NCI-H187 treated with DMSO at 0.1 percent for 48 hours (cell line): ENCODE measurements at places on chromosomes 1 and 21.

DNA sequence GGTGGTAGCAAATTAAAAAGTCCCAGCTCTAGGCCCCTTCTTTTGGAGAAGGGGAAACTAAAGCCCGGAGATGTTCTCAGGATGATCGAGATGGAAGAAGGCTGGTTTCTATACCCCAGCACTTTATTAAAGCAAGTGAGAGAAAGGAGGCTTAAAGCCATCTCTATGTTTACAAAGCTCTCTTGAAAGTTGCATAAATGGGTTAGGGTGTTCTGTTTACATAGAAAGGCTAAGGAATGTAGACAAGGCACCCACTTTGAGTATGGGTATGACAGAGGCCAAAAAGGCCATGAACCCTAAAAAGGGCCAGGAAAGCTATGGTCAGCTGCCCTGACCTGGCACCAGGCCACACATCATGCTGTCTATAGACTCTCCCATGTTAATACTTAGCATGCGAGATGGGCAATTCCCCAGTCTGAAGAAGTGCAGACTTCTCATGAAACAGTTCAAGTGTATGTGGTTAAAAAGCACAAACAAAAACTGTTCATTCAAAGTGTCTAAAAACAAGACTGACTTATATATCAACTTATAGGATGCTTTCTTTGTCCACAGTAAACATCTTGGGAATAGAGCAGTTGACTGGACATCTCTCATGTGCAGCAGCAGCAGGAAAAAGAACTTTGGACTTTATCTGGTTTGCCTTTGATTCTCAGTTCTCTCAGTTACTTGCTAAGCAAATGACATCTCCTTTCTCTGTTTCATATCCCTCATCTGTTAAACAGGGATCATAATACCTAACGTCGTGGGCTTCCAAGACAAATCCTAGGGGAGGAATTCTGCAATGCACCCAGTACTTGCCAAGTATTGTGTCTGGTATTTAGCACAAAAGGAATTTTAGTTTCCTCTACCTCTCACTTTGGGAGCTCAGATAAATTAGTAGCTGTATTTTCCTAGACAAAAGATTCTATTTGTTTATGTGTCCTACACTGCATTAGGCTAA, 521.6 kb downstream of the PLPP3 start:
- no peak for DNase-seq

- DNase-seq, result no peak
Measured at GRCh38 chr1:93907718-93908117, 1.5 kb downstream of the GCLM start.

- no peak for DNase-seq
Measured at GRCh38 chr1:190029441-190029840, 448.2 kb downstream of the BRINP3 start.

DNA sequence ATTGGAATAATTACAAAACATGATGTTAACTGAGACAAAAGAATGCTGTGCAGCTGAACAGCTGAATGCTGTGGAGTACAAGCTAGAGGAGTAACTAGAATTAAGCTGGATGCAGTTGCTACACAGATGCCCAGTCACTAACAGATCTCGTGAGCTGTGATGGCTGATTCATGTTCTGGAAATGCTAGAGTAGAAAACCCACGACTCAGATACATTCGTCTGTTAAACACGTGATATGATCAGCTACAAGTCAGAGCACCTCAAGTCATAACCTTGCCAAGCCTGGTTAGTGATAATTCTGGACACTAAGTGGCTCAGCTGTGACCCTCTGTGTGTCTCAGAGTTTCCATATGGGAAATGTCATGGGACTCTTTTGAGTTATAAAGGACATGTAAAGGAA, 89.7 kb upstream of the ESRRG start:
- no peak for DNase-seq

DNA sequence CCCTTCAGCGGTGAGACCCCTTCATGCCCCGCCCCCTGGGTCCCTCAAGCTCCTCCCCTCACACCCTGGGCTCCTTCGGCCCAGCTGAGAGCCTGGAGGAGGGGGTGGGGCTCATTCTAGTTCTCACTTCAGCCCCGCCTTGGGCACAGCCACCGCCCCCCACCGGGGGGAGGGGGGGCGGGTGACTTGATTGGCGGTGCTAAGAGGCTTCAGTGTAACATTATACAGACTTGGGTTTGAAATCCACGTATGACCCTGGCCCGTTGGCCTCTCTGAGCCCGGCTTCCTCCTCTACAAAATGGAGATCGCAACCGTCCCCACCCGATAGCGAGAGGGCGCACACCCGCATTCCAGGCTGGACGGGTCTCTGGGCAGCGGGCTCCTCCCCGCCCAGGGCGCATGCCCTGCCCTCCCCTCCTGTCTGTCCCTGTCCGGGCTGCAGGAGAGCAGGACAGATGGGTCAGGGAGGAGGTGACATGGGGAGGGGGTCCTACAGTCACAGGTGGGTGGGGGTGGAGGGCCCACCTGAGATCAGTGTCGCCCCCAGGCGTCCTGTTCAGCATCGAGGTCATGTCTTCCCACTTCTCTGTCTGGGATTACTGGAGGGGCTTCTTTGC, 5.1 kb downstream of the CLCNKB start:
- peak; percentile 8 for DNase-seq

- no peak for DNase-seq
Measured at GRCh38 chr1:10655002-10655401, 141.4 kb downstream of the CASZ1 start.

- DNase-seq, result no peak
Measured at GRCh38 chr21:35525443-35525842, 476.3 kb upstream of the RUNX1 start.
